ENCODE measurements at places on chromosomes 2 and 18.

DNA sequence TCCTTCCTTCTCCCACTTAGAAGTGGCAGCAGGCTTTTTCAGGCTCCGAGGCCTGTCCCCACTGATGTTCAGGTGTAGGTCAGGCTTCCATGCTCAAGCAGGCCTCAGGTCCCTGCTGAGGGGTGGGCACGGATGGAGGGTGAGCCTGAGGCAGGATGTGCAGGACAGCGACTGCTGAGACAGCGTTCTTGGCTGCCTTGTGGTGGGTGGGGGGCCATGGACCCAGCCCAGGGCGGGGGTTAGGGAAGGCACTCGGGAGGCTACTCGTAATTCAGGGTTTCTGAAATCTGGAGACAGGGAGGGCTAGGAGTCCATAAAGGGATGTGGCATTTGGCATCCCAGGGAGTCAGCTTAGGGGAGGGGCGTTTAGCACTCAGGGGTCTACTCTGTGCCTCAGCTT is 30.3 kb downstream of the COLEC11 start:
- DNase-seq = no peak

- no peak for DNase-seq
Measured at GRCh38 chr2:226360658-226361057, 439.0 kb downstream of the IRS1 start.

- no peak for DNase-seq
Measured at GRCh38 chr2:174450021-174450816, 36.6 kb downstream of the GPR155 start.

DNA sequence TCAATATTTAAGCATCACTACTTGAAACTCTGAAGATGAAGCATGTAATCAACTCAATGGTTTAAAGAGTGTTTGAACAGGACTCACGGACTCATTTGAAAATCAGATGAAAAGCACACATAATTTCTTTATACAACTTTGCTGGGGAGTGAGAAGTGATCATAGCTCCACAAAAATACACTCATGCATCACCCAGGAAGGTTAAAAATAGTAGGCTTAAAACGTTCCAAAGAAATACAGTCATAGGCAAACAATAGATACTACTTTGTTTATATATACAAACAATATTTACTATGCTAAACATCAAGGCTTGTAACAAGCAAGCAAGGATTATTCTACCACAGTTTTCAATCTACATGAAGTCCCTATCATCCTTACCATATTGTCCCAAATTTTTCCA is 11.6 kb downstream of the HNRNPLL start:
- no peak for DNase-seq

DNA sequence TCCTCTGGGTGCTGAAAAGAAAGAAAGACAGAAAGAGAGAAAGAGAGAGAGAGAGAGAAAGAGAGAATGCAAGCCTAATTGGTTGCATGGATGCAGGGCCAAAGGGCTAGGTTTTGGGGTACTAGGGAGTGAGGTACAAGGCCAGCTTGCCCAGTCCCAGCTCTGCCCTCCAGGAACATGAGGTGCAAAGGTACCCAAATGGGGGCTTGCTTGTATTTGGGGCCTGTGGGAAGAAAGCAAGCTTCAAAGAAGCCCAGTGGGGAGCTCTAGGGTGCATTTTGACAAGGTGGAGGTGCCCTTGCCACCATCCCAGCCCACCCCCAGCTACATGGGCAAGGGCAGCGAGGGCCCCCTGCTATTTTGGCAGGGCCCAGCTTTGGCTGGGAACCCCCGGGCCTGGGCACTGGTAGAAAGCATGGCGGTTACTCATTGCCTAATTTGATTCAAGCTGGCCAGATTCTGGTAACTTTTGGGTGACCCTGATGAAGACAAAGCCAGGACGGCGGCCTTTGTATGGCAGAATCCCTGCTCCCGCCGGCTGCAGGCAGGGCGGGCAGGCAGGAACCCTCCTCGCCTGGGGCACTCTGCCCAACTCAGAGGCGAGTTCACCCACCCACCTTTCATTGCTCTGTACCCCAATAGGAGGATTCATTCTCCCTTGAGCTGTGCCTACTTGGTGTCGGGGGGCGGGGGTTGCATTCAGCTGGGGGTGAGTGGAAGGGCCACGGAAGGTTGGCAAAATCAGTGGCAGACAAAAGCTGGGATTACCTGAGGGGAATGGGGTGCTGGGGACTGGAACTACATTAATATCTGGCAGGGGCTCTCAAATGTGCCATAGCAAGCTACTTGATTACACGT is 537 bp upstream of the HOXD4 start:
- DNase-seq = peak; percentile 68

GRCh38 chr2:47403609-47404193 is 745 bp downstream of the MSH2 start:
- no peak for DNase-seq

DNA sequence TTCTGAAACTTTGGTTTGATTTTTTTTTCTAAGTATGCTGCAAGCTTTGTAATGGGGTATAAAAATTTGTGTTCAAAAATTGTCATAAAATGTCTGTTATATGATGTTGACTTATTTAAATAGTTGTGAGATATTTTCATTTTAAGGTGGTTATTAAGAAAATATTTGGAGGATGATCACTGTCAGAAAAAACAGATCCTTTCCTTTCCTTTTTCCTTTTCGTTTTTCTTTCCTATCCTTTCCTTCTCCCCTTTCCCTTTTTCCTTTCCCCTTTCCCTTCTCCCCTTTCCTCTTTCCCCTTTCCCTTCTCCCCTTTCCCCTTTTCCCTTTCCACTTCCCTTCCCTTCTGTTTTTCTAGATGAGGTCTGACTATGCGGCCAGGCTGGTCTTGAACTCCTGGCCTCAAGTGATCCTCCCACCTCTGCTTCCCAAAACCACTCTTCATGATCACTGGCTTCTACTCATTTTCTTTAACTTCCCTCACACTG is 640.5 kb downstream of the PLCL1 start:
- no peak for DNase-seq

DNA sequence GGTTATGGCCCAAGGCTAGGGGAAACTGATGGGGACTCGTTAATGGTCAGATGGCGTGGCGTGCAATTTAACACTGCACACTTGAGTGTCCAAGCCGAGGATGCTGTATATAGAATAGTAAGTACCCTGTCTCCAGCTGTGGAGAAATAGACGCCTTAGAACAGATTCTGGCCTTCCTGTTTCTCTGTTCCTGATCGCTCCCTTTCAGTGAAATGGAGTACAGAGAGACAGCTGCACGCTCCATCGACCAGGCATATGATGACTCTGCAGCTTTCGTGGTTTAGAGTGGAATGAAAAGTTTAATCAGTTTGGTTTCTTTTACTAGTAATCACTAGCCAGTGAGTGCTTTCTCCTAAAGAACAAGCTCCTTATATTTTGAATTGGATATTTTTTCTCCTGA is 213.4 kb downstream of the NEDD4L start:
- no peak for DNase-seq
